ENCODE measurements at places on chromosomes 13 and 19. TPM values are rescaled to one million over a fixed set of nuclear protein-coding genes. Genes with fewer than 3 reads are reported as not detected.

COL5A3 gene
- polyA plus RNA-seq, result 1.1 TPM

POSTN gene
- 584 TPM for polyA plus RNA-seq

DNA sequence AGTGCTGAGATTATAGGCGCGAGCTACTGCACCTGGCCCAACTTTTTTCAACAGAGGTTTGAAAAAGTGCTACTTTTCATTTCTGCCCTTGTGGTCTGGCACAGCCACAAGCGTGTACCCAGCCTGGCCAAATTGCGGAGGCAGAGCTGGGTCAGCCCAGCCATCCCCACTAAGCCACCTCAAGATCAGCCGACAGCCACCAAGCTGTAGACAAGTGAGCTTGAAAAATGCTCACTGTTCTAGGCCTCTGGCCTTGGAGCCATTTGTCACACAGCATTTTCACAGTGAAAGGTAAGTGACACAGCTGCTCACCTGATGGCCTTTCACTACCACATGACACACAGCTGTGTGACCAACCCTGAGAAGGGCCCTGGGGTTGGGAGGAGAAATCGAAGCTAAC lies 27.3 kb downstream of the DNMT1 start:
- DNase-seq, result no peak

GRCh38 chr13:39306639-39307589 lies 268.7 kb downstream of the NHLRC3 start:
- no peak for DNase-seq

Measured in left renal pelvis (tissue), 4 donors.